ENCODE measurements at places on chromosomes 1 and 21. TPM values are rescaled to one million over a fixed set of nuclear protein-coding genes. Genes with fewer than 3 reads are reported as not detected.

DNAJB4 gene
- 29.3 TPM for total RNA-seq

ANKRD34A gene
- 4.3 TPM for total RNA-seq

DNA sequence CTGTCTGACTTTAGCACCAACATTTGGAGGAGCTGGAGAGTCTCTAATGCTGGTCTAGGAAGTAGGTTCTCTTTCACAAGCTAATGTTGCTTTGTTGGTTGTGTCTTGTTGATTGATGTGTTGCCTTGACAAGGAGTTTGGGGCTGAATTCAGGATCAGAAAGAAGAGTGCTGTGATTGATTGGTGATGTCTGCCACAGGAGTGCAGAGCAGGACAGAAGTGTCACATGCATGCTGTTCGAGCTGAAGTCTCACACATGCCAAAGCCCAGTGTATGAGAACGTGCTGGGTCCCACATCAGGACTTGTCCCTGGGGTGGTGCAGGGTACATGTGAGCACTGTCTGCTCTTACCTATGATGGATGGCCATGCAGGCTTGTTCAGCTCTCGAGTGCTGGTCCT lies 694.4 kb downstream of the MATN1 start:
- H3K27me3 ChIP-seq: no peaks in the 10 kb centered on the region
- no peaks in the 10 kb centered on the region for H3K4me1 ChIP-seq
- H3K27ac ChIP-seq: no peak overlapping the region
- no peak for DNase-seq
- no peaks in the 10 kb centered on the region for H3K36me3 ChIP-seq
- H3K4me3 ChIP-seq: no peak overlapping the region

DNA sequence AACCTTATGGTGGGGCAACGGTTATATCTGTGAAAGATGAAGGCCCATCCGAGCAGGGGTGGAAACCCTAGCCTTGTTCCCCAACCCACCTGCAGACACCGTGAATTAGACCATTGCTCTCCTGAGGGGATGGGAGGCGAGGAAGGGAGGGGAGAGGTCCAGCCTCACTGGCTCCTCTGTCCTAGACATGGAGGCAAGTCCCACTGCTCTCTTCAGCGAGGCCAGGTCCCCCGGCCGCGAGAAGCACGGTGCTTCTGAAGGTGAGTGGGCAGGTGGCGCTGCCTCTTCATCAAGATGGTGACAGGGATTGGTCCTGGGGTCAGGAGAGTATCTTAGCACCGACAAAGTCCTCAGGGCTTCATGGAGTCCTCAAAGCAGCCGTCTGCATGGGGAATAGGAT lies 59.3 kb downstream of the VWA5B1 start:
- no peak overlapping the region for H3K27ac ChIP-seq
- peaks cover 3% of the 10 kb centered on the region for H3K27me3 ChIP-seq
- H3K4me3 ChIP-seq: no peak overlapping the region
- no peaks in the 10 kb centered on the region for H3K36me3 ChIP-seq
- no peak for DNase-seq

GRCh38 chr1:155173478-155174323 lies at the start of gene TRIM46:
TSS of gene TRIM46 (plus strand) at chr1:155173849. CDS start at chr1:155173967, 118 bp downstream.
- H3K27ac ChIP-seq: peak within 1 kb of the TSS; percentile 87
- H3K27me3 ChIP-seq: peaks cover 6% of the 10 kb centered on the region
- H3K4me3 ChIP-seq: peak within 1 kb of the TSS; percentile 74
- DNase-seq: no peak

DNA sequence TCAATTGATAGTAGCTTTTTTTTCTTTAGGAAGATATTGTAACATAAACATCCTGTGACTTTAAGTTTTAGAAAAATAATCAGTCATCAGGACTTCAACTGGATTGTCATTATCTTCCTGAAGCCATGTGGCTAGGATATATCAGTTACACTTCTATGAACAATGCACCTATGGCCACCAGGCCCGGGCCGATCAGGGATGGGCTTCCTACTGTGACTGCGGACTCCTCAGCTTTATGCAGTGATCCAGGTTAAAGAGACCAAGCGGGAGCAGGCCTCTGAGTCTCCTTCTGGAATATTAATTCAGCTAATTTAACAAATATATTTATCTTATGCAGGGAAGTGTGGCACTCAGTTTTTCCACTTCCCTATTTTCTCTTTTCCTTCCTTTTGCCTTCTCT lies 200.6 kb downstream of the ADGRL2 start:
- no peak overlapping the region for H3K4me3 ChIP-seq
- no peaks in the 10 kb centered on the region for H3K4me1 ChIP-seq
- no peaks in the 10 kb centered on the region for H3K36me3 ChIP-seq
- DNase-seq: no peak

Measured in cardiac muscle cell (in vitro differentiated cells and primary cell).